T-helper 9 cell (primary cell): ENCODE measurements at places on chromosomes 13 and 19.

- DNase-seq, result no peak
Measured at GRCh38 chr19:40623403-40624251, 22.5 kb downstream of the LTBP4 start.

DNA sequence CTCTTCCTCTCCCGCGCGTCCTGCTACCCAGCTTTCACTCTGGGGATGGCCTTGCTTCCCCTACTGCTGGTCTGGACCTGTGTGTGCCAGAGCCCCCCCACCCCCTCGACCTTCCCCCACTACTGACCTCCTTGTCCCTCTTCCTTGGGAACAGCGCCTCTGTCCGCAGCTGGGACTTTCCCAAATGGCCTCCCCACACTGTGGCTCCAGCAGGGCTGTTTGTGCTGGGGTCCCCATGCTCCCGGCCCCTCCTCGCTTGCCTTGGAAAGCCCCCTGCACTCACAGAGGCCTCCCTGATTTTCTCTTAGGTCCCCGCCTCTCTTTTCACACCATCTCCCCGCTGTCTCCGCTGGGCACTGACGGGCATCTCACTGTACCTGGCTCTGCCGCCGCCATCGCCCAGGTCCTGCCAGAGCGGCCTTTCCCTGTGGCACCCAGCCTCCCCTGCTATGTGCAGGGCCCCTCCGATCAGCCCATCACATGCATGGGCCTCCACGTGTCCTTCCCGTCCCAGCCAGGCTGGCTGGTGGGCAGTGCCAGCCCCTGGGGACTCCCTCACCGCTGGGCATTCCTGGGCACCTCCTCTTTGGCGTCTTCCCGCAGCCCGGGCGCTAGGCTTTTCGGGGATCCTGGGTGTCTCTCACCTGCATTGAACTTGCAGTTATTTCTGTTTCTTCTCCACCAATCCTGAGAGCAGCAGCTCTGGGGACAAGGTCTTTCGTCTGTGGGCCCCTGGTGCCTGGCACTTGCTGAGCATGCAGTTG is 118.7 kb downstream of the ATP11A start:
- DNase-seq, result no peak

DNA sequence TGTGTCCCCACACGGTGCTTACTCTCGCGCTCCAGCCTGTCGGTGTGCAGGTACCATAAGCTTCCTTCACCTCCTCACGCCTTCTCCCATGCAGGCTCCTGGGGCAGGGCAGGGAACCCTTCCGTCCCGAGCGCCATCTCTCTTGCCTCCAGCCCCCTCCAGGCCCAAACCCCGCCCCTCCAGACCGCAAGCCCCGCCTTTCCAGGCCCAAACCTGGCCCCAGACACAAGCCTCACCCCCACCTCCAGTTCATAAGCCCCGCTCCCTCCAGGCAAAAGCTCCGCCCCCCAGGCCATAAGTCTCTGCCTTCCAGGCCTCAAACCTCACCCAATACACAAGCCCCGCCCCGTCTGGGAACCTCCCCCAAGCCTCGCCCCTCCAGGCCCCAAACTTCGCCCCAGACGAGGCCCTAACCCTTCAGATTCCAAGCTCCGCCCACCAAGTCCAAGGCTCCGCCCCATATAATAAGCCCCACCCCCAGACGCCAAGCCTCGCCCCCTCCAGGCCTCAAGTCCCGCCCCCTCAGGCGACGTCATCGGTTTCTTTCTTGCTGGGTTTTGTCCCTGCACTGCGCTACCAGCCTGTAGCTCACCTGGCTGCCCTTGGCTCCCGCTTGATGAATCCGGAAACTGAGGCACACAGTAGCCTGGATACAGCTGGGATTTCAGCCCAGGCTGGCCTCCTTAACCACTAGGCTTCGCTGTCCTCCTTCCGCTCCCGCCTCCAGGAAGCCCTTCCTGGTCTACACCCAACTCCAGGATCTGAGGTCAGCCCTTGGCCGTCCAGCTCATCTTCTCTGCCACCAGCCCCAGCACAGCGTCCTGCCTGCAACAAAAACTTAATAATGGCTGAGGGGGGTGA is 16.1 kb downstream of the MKNK2 start:
- DNase-seq, result peak; percentile 71

- no peak for DNase-seq
Measured at GRCh38 chr13:43614063-43614462, 172.7 kb downstream of the ENOX1 start.

DNA sequence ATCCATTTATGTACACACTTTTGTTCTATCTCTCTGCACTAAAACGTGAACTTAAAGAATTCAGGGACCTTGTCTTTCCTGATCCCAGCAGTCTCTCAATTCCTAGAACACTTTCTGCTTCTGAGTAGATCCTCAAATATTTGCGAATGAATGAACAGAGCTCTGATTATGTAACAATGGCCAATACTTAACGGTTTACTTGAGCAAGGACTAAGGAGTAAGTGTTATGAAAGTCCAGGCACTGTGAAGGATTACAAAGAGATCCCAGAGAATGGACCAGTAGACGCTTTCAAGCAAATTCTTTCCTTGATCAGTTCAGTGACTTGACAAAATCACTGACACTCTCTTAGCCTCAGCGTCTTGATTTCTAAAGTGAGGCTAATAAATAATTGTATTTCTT is 514.5 kb upstream of the KLHL1 start:
- DNase-seq, result no peak
